Stimulated activated CD8-positive, alpha-beta memory T cell treated with anti-CD3 and anti-CD28 coated beads, Interleukin-7, amount 100 ng/mL, for 1 hour (primary cell): ENCODE measurements at places on chromosomes 4 and X.

- no peak for DNase-seq
Measured at GRCh38 chr4:39641451-39641850, 2.8 kb upstream of the SMIM14 start.

DNA sequence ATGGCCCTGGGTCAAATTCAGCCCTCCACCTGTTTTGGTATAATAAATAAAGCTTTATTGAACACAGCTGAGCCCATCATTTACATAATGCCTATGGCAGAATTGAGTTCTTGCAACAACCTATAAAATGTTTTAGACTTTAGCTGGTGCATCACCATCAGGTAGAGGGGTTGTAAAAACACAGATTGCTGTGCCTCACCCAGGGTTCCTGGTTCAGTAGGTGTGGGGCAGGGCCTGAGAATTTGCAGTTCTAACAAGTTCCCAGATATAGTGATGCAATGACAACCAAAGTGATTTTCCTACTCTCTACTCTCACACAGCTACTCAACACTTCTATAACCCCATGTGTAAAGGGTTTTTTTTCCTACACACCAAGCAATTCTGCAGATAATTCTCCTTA lies 120.0 kb upstream of the EGFL6 start:
- DNase-seq = no peak

DNA sequence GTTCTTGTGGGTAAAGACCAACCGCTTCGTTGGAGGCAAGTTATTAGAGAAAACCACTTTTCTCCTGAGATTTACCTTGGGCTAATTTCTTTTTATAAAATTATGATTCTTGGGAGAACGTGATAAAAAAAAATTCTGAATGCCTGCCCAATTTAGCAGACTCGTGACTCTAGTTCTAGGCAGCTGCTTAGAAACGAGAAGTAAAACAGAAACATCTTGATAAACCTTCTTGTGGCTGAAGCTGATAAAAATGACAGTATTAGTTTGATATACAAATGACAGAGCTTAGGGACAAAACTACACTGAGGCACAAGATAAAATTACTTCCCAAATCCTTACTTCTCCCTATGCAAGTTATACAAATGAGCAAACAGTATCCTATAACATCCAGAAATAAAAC lies 458.9 kb upstream of the TEX13C start:
- no peak for DNase-seq

DNA sequence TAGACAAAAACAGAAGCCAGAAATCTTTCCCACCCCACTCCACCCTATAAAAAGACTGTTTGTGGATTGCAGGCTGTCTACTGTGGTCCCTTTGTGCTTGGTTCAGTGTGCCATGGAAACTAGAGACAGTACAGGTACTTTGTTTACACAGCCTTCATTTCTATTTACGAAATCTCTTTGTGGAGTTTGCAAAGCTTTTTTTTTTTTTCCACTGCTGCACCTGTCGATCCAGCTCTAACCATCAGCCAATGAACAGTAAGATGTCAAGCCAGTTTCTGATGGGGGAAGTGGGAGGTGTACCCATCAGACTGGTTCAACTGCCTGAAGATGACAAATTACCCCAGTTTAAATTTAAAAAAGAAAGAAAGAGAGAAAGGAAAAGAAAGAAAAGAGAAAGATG lies 20.2 kb upstream of the LRBA start:
- DNase-seq = no peak
